ENCODE measurements at places on chromosomes 7 and 10.

- no peak for DNase-seq
Observed at GRCh38 chr10:1369197-1369596, 313.0 kb downstream of the WDR37 start.

DNA sequence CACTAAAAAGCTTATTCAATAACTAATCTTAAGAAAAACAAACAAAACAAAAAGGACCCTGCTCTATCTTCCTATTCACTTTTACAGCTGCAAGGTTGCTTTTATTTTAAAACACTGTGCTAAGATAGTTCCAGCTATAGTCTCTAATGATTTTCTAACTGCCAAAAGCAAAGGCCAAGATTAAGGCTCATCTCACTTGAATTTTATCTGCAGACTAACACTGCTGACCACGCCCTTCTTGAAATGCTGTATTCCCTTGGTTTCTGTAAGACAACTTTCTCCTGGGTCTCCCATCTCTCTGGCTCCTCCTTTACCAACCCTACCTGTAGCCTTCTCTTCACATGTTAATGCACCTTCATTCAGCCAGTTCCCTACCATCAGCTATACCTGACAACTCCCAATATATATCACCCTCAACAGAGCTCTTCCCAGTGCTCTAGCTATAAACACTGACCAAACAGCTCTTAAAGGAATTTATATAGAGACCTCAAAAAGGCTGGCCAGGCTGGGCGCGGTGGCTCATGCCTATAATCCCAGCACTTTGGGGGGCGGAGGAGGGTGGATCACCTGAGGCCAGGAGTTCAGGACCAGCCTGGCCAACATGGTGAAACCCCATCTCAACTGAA is 11.7 kb downstream of the SRPK2 start:
- no peak for DNase-seq

GRCh38 chr10:88270871-88271713 is 312.0 kb downstream of the RNLS start:
- no peak for DNase-seq

DNA sequence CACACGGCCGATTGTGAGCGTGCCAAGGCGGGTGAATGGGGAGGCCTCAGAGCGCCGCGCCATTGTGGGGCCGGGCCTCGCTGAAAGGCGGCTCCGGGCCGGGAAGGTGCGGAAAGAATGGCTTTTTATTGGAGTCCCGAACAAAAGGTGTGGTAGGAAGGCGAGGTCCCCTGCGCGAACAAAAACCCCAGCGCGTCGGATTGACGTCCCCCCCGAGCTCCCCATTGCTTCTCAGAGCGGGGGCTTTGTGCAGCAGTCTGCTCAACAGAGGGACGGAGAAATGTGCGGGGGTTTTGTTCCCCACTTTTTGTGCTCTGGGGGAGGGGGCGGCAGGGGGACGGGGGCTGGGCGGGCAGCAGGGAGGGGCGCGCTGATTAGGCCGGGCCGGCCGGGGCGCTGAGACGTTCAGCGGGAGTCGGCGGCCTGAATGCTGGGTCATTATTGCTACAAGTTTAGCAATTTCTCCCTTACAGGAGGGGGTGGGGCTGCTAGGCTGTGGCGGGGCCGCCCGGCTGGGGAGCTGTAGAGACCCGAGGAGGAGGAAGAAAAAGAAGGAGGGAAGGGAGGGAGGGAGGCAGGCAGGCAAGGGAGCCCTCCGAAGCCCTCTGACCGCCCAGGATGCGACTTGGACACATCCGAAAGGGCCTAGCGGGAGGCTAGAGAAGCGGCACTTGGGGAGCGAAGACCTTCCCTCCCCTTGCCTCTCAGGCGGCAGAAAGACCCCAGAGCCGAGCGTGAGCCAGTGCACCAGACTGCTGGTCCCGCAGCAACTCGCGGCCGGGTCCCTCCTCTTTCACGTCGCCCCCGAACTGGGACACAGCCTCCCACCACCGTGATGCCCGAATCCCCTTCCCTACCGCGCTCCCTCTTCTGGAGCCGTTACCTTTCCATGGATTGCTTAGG is 4.6 kb downstream of the NKX2-3 start:
- DNase-seq = no peak

GRCh38 chr10:29676732-29677131 is 42.0 kb upstream of the SVIL start:
- no peak for DNase-seq

Measured in stimulated activated CD8-positive, alpha-beta memory T cell treated with anti-CD3 and anti-CD28 coated beads, Interleukin-4, amount 100 ng/mL, for 1 hour (primary cell).